ENCODE measurements at places on chromosomes 4 and X.

DNA sequence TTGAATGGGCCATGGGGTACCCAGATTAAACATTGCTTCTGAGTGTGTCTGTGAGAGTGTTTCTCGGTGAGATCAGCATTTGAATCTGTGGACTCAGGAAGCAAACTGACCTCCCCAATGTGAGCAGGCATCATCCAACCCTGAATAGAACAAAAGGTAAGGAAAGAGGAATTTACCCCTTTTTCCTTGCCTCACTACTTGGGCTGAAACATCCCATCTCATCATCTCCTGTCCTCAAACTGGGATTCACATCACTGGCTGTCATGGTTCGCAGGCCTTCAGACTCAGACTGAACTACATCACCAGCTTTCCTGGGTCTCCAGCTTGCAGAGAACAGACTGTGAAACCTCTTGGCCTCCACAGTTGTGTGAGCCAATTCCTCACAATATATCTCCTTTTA is 47.1 kb downstream of the TEC start:
- no peak for DNase-seq

DNA sequence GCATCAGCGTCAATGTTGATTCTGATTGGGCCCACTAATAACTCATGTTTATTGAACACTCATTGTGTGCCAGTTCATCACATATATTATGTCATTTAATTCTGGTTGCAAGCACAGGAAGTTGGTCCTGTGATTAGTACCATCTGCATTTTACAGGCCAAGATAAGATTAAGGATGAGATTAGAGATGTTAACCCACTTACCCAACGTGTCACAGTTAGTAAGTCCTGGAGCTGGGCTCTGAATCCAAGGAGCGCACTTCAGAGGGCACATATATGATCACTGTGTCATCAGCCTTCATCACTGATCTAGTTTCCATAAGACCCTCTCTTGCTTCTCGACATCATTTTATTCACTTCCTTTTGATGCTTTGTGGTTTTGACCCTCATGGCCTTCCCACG is 205.3 kb upstream of the ANXA3 start:
- DNase-seq: no peak

GRCh38 chr4:186248643-186249042 is 17.3 kb upstream of the F11 start:
- no peak for DNase-seq

GRCh38 chrX:97168646-97169045 is 284.9 kb downstream of the RPA4 start:
- no peak for DNase-seq

- DNase-seq: no peak
These were observed 2.1 kb downstream of the RGN start for GRCh38 chrX:47080215-47080914.
